ENCODE measurements at places on chromosomes 5 and 9. TPM values are rescaled to one million over a fixed set of nuclear protein-coding genes. Genes with fewer than 3 reads are reported as not detected.

The ACOT12 gene
- total RNA-seq: not detected

The SLC45A2 gene
- total RNA-seq: not detected

The OTULINL gene
- total RNA-seq: 0.50 TPM

The LMBRD2 gene
- total RNA-seq: 12.3 TPM

The MARCOL gene
- not detected for total RNA-seq

The BRIX1 gene
- total RNA-seq: 64.0 TPM

The IFNE gene
- total RNA-seq: 5.5 TPM

The MAMDC2 gene
- total RNA-seq: 20.5 TPM

The KIF20A gene
- 63.7 TPM for total RNA-seq

The TXNDC8 gene
- not detected for total RNA-seq

Data from thoracic aorta endothelial cell (primary cell).